Astrocyte (in vitro differentiated cells and primary cell): ENCODE measurements at places on chromosomes 2 and 18. TPM values are rescaled to one million over a fixed set of nuclear protein-coding genes. Genes with fewer than 3 reads are reported as not detected.

DNA sequence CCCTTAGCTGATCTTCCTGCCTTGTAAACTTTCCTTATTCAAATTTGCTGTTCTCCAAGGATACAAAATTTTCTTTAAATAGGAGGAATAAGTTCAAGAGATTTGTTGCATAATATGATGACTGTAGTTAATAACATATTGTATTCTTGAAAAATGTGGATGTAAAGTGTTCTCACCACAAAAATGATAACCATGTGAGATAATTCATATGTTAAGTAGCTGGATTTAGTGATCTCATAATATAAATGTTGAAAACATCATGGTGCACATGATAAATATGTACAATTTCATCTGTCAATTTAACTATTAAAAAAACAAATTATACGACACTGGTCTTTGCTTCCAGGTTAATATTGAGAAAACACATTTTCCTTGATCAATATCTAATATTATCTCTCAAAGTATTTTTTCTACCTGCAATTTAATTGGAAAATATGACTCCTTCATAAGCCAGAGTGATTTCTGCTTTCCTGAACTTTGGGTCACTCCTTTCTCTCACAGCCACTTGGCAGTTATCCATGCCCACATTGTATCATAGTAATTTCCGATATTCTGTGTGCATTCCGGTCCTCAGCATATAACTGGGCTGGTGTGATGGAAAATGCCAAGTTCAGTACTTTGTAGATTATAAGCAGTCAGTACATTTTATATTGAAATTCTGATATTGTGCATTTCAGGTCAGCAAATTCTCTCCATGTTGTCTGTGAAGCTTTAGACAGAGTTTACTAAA lies 152.6 kb downstream of the GULP1 start:
- no peak for DNase-seq

DNA sequence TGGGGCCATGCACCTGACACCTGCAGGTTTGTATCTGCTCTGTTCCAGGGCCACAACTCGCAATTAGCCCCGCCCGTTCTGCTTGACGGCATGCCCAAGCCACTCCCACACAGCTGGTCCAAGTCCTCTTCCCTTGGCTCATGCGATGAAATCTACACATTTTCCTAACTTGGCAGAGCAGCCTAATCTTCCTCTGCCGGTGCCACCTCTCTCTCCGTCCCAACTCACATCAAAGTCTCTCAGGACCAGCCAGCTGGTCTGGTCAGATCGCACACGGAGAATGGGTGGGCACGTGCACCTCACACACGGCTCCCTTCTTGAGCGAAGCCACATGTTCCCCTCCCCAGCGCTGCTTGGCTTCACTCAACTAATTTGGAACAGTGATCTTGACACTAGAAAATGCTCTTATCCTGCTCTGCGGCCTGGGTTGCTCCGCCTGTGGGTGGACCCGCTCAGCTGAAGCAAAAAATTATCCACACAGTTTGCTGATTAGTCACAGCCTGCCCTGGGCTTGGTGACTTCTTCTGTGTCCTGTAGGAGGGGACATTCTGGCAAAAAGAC lies 176.7 kb downstream of the NRP2 start:
- DNase-seq, result peak; percentile 63

- no peak for DNase-seq
These were observed 18.4 kb upstream of the CLASP1 start for GRCh38 chr2:121667618-121668017.

DNA sequence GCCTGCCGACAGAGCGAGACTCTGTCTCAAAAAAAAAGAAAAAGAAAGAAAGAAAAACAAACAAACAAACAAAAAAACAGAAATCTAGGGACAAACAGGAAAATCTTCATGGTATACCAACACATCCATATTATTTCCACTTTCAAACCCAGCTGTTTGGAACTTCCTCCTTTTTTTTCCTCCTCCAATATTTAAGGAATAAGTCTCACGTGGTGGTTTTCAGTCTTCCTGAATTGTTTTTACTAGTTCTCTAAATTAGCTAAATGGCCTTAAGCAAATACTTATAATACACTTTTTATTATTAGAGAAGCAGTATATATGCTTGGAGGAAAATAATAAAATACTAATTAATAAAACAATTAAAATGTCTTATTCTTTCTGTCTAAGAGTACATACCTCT lies 48.7 kb upstream of the GLS start:
- DNase-seq, result no peak

DNA sequence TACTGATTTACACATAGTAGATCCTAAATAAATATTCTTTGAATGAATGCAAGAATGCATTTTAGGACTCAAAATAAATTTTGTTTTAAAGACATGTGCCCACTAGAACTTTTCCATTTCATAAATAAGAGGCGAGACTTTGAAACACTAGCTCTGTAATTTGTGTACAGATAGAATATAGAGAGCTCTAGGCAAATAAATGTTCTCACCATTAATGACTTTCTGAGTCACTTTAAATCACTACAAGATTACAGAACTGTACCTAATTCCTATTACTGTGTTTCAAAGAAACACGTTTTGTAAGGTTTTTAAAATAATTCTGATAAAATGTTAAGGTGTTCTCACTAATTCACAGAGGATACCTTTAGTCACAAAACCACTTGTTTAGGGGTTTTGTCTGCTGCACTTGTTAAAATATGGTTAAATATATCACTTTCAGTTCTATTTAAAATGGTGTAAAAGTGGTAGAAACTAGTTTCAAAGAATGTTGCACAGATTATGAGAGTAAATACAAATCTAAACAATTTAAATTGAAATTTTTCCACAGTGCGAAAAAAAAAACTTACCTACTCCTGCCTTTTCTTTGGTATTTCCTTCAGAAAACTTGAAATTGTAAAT lies 158.7 kb upstream of the ZC3H15 start:
- no peak for DNase-seq

DNA sequence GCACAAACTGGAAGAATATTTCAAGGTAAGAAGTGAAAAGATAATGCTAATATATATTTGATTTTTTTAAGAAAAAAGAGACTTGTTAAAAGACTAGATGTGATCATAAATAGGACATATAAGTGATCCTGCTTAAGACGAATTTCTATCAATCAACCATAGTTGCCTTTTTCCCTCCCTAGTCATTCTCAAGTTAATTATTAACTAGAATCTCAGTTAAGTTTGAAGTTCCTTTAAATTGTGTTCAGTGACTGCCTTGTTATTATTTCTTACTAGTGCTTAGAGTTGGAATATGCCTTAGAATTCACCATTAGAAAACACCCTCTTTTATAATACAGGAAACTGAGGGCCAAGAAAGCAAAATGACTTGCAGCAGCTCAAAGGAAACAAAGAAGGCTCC lies 141.5 kb upstream of the SP5 start:
- DNase-seq, result no peak

DNA sequence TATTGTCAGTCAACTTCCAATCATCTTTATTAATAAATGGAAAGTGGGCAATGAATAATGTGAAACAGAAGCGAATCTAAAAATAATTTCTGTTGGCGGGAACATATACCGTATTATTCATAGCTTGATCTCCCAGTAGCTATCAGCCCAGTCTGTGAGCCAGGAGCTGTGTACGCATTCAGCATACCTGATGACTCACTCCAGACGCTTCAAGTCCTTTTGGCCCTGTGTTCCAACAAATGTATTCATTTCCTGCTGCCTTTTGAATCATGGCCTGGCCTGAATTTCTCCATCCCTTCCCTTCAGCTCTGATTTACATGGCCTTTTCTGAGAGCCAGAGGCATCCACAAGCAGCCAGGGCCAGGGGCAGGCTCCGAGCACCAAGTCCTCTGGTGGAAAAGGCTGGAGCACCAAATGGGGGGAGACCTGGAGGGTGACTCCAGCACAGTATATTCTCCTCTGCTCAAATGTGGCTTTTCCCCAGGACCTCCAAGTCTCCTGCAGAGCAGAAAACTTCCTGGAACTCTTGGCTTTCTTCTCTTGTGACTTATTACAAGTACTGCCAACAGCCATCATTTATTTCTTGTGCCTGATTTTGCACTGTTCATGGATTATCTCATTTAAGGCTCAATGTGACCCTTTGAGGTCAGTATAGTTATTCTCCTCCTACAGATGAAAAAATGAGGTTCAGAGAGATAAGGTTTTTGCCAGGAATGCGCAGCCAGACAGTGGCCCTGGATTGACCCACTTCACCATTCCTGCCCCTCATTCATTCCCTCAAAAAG lies 108.7 kb downstream of the EN1 start:
- peak; percentile 99 for DNase-seq

- no peak for DNase-seq
These were observed 137.6 kb downstream of the FAM124B start for GRCh38 chr2:224264259-224264658.

DNA sequence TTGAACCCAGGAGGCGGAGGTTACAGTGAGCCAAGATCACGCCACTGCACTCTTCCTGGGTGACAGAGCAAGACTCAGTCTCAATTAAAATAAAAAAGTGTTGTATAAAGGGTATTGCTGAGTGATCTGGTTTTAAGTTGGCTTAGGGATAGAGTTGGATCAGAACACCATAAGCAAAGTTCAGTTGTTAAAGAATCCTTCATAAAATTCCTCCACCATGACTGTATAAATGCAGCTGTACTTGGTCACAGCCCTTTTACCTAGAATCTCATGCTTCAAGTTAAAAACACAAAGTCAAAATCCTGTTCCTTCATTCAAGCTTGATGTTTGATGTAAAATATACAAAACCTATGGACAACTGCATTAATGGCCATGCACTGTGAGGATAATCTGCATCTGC lies 33.4 kb upstream of the PNO1 start:
- peak; percentile 7 for DNase-seq

DNA sequence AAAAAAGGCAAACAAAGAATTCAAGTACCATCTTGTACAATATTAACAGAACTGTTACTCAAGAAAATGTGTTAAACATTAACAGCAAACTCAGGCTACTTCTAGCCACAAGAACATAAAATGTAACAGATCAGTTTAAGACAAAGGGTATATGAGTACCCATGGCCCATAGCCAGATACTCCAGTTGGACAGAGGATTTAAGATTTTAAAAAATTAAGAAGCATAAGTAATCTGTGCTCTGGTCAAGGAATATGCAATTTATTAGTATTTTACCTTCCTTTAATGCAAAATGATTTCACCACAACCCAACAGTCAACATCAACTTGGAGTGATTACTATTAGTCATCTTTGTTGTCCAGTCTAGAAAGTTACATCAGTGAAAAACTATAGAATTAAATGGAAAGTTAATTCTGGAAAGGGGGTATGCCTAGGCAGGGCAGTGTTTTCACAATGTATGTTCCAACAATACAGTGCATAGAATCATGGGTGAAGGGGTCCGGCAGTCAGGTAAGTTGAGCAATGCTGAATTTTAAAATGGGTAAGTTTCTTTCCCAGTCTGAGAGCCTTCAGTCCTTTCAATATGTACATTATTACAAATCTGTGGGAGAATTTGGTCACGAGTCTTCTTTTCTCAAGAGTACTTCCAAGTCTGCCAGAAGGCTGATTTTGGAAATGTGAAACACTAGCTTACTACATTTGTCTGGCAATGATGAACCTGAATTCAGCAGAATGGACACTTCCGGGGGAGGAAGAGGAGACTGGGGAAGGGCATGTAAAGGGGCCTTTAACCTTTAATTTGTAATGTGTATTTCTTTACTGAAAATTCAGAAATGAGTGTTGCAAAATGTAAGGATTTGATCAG lies 34.5 kb downstream of the SFT2D3 start:
- DNase-seq, result no peak

- peak; percentile 14 for DNase-seq
These were observed 103.0 kb downstream of the KYNU start for GRCh38 chr2:142980246-142981068.

- DNase-seq, result no peak
These were observed 172.2 kb upstream of the SETBP1 start for GRCh38 chr18:44508474-44508873.

DNA sequence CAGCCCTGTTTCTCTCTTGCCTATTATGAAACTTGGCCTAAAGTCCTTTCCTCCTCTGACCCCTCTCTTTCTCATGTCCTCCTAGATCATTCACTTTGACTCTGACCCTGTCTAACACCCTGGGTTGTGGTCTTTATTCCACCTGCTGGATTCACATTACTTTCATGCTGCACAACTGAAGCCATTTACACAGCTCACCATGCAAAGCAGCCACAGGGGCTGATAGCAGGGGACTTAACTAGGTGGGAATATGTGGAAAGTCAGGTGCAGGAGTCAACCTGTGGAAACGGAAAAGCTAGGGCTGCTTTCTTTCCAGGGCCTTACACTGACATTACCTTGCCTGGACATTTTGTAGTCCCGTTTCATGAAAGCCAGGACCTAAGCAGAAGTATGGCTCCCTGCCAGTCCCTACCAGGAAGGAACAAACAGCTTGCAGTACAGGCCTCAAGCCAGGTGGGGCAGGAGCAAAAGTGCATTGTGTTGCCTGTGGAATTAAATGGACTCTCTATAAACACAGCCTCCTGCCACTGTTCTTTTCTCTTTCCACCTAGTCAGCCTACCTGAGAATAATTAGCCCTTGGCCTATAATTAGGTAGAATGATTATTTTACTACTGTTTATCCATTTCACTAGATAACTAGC lies 11.8 kb downstream of the MAPRE3 start:
- peak; percentile 37 for DNase-seq

GRCh38 chr2:120005834-120006521 lies 6.9 kb upstream of the EPB41L5 start:
- DNase-seq, result no peak

DNA sequence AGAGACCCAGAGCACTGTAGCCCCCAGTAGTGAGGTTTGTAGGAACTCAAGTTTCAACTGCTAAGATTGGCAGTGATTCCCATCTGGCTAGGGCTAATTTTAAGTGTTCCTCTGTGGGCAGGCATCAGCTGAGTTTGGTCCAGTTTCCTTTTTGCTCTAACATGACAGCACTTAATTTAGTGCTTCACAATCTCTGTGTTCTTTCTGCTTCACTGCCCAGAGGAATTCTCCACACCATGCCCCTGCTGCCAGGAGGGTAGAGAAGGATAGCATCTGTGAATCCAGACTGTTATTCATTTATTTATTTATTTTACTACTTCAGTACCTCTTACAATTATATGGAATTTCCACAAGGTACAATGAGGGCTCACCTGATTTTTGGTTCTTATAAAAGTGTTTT lies 549.9 kb upstream of the FSIP2 start:
- peak; percentile 3 for DNase-seq

IL37 gene
- not detected in 2 replicates for total RNA-seq

BUB1 gene
- 4.8 and 8.0 TPM in 2 replicates for total RNA-seq

CYS1 gene
- 3.7 and 4.8 TPM in 2 replicates for total RNA-seq

ALMS1 gene
- total RNA-seq, result 14.6 and 15.0 TPM in 2 replicates

IKZF2 gene
- total RNA-seq, result 9.9 and 15.5 TPM in 2 replicates

RPRD1A gene
- 53.3 and 62.6 TPM in 2 replicates for total RNA-seq

SKOR2 gene
- not detected in 2 replicates for total RNA-seq
